ENCODE measurements at places on chromosomes 7 and 10.
A peak's percentile ranks its signal among the peaks of the same experiment; 100 is the strongest.

GRCh38 chr10:54530299-54530698, 270.7 kb downstream of the PCDH15 start:
- no peak for DNase-seq

GRCh38 chr10:89019569-89020327, 29.1 kb downstream of the FAS start:
- DNase-seq = no peak

DNA sequence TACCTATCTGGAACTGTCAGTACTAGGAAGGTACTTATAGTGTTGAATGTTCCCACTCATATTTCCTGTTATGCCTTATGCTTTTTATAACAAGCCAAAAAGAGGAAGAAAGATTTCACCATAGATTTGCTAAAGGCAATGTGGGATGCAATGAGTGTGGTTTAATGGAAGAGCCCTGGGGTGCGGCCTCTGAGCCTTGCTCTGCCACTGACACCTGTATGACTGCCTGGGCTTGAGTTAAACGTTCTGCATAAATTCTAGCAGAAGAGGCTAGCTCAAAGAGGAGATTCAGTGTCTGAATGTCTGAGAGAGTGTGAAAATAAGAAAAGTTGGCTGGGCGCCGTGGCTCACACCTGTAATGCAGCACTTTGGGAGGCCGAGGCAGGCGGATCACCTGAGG, 143.8 kb downstream of the TPST1 start:
- no peak for DNase-seq

DNA sequence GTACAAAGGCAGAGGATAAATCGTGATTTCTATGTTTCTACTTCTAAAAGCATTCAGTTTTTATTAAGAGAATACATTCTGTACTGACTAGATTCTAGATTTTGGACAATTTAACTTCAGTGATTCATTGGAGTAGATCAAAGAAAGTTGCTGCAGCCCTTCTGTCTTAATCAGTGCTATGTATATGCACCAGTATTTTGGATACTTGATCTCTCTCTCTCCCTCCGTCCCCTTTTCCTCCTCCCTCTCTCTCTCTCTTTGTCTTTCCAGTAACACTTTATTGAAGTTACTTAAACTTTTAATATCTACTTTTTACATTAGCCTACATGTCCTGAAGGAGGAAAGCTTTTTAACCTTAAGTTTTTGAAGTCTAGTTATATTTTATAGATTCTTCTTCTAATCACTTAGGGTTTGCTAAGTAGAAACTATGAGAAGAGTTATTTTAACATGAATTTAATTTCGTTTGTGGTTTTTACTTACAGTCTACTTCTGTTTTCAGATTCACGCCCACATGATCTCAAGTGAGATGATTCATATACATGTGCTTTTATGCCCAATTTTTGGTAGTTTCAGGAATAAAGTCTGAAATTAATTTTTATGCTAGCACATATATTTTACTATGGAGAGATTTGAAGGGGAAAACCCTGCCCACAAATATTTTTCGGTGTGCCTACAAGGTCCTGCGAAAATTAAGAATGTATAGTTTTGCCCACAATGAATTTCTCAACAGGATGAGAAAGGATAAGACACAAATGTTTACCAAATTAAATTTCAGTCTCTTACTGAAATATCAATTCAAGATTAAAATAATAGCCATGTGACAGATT, 9.1 kb downstream of the MDFIC start:
- peak; percentile 79 for DNase-seq

- no peak for DNase-seq
These were observed 40.4 kb downstream of the NPVF start for GRCh38 chr7:25187932-25188331.

DNA sequence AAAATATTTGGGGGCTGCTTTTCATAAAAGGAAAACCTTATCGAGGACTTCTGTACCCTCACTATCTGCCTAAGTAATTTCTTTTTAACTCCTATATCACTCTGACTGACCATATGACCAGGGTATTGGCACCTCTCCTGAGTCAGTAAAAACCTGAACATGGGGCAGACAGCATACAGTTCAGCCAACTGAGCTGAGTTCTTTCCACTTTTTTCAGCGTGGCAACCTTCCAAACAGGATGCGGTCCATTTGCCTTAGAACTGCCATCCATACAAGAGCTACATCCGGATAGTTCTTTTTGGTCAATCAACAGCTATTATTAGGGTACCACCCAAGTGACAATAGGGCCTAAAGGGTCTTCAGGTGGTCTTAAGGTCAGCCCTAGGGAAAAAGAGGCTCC, 122.6 kb downstream of the MARCHF5 start:
- no peak for DNase-seq

DNA sequence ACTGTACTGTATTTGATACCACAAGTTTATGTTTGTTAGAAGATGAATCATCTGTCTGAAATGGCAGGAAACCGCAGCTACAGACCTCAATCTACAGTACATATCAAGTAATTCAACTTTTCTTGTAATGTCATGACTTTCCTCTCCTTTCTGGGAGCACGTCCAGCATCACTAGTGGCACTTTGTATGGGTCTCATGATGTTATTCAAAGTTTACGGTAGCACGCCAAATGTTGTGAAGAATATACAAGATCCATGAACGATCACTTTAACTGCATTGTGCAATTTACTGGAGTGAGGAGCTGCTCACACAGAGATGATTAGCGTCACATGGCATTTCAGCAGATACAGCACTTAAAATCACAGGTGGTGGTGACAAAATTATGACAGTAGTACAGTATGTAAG, 257.8 kb upstream of the GNAI1 start:
- DNase-seq = peak; percentile 83

- no peak for DNase-seq
These were observed 34.2 kb downstream of the CAMK2B start for GRCh38 chr7:44291066-44291732.

GRCh38 chr10:79247373-79248137, 99.7 kb upstream of the PPIF start:
- DNase-seq = no peak

- DNase-seq = no peak
These were observed at the start of gene GPR141 for GRCh38 chr7:37683246-37684120. Gene GPR141, plus strand, starts transcription at chr7:37683766. Its CDS starts 56,628 bp downstream, at chr7:37740394.

GRCh38 chr10:3995302-3996210, 210.5 kb upstream of the KLF6 start:
- peak; percentile 83 for DNase-seq

DNA sequence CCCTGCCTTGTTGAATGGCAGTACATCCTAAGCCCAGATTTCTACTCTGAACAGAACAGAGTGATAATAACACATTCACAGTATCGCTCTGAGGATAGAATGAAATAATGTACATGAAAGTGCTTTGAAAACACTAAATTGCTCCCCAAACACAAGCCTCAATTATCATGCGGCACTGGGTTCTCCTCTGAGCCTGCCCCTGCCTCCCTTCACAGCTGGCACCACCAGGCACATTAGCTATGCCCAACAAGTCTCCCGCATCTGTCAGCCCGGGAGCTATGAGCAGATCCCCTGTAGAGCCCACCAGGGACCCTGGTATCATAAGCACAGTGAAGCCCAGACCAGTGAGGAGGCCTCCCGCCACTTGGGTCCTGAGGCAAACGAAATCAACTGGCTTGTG, 405.5 kb downstream of the GRID1 start:
- no peak for DNase-seq

DNA sequence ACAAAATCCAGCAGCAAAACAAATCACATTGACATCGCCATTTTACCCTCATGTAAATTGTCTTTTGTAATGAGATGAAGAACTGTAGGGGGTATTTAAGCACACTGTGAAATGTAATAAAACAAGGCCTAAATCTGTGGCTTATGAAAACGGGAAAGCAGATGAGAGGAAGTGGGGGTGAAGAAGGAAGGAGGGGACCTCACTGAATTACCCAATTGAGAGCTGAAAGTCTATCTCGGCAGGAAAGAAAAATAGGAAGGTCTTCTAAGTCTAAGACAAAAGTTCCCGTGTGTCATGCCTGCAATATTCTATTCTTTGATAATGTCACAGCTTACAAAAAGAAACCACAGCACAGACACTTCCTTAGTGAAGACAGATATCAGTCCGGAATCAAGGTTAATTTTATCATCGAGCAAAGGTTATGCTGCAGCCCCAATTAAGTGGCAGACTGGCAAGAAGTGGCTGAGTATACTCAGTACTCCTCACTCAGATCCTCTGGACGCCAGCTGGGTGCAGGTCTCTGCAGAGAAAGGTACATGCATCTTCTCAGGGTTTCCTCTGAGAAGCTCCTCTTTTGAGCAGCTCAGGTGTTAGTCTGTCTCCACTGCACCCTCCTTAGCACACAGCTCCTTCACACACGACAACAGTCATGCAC, 239.7 kb downstream of the FANK1 start:
- no peak for DNase-seq

- no peak for DNase-seq
These were observed 13.6 kb upstream of the GPR37 start for GRCh38 chr7:124779194-124779593.

DNA sequence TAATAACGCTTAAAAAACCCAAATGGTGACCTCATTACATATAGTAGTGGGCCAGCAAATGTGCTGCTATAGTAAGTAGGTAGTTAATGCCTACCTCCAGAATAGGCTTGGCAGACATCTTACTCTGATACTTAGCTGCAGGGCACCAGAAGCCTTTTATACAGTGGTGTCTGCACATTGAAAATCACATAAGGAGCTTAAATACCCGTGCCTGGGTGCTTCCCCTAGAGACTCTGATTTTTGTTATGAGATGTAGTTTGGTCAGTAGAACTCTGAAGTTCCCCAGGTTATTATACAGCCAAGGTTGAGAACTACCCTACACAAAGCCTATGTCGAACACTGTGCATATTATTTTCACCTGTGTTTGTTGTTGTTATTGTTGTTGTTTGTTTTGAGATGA, 47.2 kb downstream of the ANKIB1 start:
- no peak for DNase-seq

GRCh38 chr10:79176949-79177602, 108.3 kb downstream of the ZMIZ1 start:
- DNase-seq = no peak

- DNase-seq = peak; percentile 95
These were observed 111.6 kb upstream of the KLF14 start for GRCh38 chr7:130845581-130846085.

DNA sequence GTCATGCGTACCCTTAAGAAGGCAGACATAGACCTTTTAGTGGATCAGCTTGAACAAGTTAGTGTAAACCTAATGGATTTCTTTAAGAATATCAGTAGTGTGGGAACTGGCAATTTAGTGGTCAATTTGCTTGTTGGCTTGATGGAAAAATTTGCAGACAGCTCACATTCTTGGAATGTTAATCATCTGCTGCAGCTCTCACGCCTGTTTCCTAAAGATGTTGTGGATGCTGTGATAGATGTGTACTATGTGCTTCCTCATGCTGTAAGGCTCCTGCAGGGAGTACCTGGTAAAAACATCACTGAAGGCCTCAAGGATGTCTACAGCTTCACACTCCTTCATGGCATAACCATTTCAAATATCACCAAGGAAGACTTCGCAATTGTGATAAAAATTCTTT, 103.4 kb downstream of the ABCA13 start:
- no peak for DNase-seq

- peak; percentile 71 for DNase-seq
These were observed 80.8 kb downstream of the CD36 start for GRCh38 chr7:80719261-80719660.

DNA sequence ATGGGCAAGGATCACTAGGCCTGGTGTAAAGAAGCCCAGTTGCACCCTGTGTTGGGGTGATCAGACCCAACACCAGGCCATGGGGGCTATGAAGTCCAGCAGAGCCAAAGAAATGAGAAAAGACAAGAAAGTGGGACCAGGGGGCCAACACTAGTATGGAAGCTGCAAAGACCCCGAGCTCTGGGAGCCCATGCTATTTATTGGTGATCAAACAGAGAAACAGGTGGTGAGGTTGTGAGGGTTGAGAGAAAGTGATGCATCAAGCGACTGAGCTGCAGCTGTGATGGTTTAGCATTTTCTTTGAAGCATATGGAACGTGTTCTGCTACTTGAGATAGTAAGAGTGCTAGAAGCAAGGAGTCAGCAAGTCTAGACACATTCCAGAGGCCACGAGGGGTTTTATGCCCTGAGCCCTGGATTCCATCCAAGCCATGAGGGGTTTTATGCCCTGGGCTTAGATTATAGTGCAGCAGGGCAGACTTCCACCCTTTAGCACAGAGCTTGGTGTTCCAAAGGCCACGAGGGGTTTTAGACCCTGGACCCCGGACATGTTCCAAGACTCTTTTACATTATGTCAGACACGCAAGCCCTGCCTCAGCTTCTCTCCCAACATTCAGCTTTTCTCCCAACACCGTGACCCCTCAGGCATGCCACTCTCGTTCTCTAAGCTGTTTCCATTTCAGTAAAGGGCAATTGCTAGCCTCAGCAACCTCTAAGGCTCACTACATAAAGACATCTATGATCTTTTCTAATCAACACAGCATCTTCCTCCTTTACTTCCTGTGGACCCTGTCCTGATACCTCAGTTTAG, 43.1 kb upstream of the GPAM start:
- DNase-seq = no peak

- DNase-seq = no peak
These were observed at the start of gene TMEM225B for GRCh38 chr7:99597762-99598501. Gene TMEM225B, plus strand, starts transcription at chr7:99598267. Its CDS starts 6,122 bp downstream, at chr7:99604389.

- no peak for DNase-seq
These were observed 1.0 kb downstream of the CRPPA start for GRCh38 chr7:16420329-16420648.

DNA sequence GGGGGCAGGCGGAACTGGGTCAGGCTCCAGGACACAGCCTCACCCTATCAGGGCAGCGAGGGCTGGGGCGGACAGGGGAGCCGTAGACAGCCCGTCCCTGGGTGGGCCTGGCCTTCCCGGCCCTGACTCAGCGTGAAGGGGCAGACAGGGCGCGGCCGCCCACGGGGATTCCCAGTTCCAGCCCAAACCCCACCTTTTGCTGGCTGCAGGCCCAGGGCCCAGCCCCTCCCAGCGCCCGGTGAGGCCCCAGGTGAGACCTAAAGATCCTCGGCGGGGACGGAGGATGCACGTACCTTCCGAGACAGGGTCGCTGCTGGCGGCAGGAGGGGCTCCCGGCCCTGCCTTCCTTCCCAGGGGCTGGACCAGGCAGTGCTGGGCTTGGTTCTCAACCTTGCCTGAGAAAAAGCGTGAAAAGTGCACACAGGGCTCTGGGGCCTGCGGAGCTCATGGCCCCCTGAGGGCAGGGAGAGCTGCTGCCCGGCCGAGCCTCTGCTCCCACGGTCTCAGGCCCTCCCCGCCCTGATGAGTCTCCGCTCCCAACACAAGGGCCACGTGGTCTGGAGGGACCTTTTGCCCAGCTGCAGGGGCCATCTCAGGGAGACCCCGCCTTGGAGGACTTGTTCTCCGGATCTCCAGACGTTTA, 43.9 kb upstream of the DNAJB6 start:
- no peak for DNase-seq

- DNase-seq = no peak
These were observed 94.3 kb downstream of the DLG5 start for GRCh38 chr10:77832238-77832637.

- DNase-seq = peak; percentile 61
These were observed 9.8 kb downstream of the AGBL3 start for GRCh38 chr7:134996097-134996550.

GRCh38 chr10:102335184-102335583, 60.3 kb upstream of the NFKB2 start:
- peak; percentile 58 for DNase-seq

DNA sequence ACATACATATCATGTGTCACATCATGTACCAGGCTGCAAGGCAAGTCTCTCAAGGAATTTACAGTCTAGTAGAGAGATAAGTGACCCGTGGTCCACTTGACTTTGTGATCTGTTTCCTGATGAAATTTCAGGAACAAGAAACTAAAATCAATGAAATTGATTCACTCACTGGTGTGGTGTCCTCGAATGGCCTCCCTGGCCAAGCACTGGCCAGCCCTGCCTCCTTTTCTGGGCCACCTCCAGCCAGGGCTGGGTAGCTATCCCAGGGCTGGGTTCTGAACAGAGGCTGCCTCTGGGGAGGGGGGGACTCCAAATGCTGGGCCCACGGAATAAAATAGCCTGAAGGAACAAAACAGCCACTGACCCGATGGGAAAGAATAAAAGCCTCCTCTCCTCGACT, 182.2 kb downstream of the HERPUD2 start:
- no peak for DNase-seq

Data from fibroblast of mammary gland (primary cell).